ENCODE measurements at places on chromosomes 16 and 17.

DNA sequence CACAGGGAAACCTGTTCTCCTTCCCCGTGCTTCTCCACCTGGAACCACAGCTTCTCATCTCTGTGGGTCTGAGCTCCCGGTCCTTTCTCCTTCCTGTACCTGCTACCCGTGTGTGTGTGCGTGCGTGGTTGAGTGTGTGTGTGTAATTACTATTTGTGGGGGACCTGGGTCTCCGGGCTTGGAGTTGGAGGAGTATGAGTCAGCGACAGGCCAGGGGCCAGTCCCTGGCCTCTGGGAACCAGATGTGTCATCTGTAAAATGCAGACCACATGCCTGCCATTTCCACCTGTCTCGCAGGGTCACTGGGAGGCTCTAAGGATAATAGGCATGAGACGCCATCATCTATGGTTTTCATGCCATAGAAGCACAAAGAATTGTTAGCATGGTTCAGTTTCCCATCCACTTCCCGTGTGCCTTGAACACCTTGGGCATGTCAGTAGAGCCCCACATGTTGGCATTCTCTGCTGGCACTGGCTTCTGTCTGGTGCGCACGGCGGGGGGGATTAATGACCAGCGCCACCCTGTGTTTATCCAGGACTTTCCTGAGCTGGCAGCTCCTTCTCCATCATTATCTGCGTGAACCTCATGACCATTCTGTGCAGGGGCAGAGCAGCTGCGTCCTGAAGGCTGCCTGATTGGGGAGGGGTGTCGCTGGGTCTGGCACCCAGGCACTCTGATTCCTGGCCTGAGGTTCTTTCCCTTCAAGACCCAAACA, 1.5 kb downstream of the ZNF205 start:
- DNase-seq, result no peak

DNA sequence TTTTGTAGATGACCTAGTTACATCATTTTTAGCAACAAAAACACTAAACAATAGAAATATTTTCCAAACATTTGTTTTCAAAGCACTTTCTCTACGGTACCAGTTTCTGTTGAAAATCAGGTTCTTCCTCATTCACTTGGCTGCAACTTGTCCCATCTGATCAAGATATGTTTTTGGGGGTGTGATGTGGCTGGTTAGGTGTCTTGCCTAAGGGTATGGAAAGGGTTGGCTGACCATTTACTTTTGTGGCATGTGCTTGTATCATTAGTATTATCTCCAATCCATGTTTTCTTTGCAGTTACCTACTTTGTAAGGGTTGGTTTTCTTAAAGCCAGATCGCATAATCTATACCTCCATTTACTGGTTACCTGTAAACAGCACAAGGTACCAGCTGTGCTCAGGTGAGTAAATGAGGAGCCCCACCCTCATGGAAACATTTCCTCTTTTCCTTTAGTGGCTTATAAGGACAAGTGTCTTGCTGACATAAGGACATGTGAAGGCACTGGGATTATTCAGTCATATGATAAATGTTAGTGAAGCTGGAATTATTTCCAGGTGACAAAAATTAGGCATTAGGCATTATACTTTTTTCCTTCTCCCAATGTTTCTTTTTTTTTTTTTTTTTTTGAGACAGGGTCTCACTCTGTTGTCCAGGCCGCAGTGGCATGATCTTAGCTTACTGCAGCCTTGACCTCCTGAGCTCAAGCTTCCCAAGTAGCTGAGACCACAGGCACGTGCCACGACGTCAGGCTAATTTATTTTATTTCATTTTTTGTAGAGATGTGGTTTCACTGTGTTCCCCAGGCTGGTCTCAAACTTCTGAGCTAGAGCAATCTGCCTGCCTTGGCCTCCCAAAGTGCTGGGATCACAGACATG, 162.0 kb downstream of the CCDC182 start:
- no peak for DNase-seq

DNA sequence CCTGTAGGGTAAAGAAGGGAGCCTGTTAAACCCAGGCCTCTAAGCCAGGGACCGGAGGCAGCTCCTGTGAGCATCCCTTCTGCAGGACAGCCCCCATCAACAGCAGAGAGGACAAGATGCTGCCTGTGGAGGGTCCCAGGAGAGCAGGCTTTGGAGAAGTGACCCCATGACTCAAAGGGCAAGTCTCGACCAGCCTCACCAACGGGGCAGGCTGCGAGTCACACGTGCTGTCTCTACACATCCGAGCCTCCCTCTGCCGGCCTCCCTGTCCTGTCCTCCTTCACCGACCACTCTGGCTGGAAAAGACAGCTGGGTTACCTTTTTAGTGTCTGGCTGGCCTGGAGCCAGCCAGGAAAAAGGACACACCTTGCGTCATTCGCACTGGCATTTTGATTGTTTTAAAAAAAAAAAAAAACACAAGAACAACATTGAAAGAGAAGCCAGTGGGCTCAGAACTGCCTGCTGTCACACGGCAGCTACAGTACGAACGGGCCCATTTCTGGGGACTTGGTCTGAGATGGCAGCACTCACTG, 74.5 kb upstream of the RCVRN start:
- peak; percentile 12 for DNase-seq

- no peak for DNase-seq
These were observed 136.5 kb downstream of the CMIP start for GRCh38 chr16:81581107-81581506.

- no peak for DNase-seq
These were observed 35.3 kb downstream of the KATNIP start for GRCh38 chr16:27585200-27585599.

GRCh38 chr17:17126131-17127110, 79.7 kb downstream of the PLD6 start:
- no peak for DNase-seq
